ENCODE measurements at places on chromosomes 3 and 15.

DNA sequence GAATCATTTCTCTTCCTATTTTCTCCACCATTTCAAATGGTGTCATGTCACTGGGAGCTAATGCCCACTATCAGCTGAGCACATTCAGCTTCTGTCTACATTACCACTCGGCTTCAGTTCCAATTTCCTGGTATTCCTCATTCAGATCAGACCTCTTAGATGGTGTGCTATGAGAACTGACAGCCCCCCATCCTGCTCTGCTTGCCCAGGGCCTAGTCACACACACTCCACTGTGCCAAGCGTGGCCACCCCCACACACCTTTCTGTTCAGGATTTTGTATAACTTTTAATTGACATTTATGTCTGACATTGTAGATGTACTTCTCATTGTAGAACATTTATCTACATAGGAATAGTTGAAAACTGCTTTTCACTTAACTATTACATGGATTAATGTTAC, 146.8 kb downstream of the CDIN1 start:
- no peak for DNase-seq

GRCh38 chr15:69081310-69082004, 67.0 kb downstream of the NOX5 start:
- no peak for DNase-seq

GRCh38 chr3:127794402-127794801, 27.9 kb downstream of the MGLL start:
- no peak for DNase-seq

DNA sequence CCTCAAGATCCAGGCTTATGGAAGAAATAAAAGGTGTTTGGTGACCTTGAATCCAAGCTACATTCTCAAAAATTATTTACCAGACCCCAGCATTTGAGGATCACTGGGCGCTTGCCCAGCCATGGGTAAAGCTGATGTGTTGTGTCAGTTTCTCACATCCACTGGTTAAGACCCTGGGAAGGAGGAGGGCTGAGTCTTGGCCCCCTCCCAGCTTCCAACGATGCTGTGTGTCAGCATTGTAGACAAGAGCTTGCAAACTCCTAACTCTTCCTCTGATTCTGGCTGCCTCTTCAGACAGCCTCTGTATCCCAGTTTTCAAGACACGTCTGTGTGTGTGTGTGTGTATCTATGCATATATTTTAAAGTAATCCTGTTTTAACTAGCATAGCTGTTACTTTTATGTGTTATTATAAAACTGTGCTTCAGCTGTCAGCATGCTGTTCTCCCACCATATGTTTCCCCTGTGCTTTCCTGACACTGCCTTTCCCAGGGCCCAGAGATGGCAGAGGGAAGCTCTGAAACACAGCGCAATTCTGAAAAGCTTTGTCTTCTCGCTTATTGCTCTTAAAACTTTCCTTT, 157.3 kb upstream of the LRRN1 start:
- no peak for DNase-seq

DNA sequence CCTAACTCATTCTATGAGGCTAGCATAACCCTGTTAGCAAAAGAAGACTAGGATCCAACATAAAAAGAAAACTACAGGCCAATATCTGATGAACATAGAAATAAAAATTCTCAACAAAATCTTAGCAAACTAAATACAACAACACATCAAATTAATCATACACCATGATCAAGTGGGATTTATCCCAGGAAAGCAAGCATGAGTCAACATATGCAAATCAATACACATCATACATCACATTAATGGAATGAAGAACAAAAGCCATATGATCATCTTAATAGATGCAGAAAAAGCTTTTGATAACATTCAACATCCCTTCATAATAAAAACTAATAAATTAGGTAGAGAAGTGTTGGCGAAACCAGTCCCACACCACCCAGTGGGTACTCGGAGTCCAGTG, 136.1 kb upstream of the MME start:
- no peak for DNase-seq

DNA sequence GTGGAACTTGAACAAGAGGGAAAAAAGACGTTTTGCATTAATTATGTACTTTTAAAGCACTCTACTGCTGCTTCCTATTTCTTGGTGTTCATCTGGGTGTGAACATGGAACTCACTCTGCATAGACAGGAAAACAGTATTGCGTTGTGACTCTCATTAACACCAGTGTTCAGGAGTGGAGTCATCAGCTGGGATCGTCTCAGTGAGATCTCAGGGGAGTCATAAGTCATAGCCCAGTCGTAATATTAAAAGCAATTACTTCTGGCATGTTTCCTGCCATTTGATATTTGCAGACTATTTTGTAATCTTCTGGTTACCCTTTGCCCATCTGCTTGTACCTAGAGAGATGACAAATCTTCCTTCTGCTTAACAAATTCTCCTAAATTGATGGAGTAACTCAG, 462.0 kb upstream of the ATP11B start:
- DNase-seq: no peak

- DNase-seq: no peak
These were observed 46.5 kb upstream of the CGNL1 start for GRCh38 chr15:57329582-57330367.

DNA sequence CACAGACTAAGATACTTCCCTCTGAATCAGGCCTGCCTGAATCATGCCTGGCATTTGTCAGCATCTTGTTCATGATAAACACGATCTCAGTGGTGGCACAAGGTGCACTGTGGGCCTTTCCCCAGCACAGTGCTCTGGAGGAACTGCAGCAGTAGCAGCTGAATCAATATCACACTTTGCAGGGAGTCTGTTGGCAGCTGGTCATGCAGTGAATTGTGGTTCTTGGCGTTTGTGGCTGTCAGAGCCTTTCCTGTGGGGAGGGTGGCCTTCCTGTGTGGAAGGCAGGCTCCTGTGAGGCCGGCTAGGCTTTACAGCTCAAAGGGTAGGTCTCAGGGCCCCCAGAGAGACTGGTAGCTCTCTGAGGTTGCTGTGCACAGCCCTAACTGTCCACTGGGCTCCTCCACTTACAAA, 54.4 kb upstream of the TLE3 start:
- no peak for DNase-seq

- DNase-seq: no peak
These were observed 132.9 kb upstream of the TMCO5A start for GRCh38 chr15:37801529-37801928.

- no peak for DNase-seq
These were observed 10.9 kb downstream of the MESP1 start for GRCh38 chr15:89740137-89740536.

GRCh38 chr3:185789134-185789533, 35.7 kb downstream of the IGF2BP2 start:
- DNase-seq: no peak

DNA sequence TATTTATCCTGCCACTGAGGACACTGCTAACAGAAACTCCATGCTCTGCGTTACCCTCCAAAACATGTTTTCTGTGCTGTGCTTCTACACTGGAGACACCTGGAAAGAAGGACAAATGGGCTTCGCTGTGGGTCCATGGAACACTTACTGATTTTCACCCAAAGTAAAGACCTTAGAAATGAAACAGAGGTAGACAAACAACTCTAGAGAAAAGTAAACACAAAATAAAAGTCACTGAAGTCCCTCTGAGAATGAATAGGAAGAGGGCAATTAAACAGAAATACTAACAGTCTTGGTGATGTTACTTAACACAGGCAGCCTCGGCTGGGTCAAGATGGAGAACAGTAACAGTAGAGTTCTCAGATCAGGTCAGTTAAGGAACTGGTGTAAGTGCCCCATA, 6.7 kb upstream of the STIMATE start:
- DNase-seq: no peak

DNA sequence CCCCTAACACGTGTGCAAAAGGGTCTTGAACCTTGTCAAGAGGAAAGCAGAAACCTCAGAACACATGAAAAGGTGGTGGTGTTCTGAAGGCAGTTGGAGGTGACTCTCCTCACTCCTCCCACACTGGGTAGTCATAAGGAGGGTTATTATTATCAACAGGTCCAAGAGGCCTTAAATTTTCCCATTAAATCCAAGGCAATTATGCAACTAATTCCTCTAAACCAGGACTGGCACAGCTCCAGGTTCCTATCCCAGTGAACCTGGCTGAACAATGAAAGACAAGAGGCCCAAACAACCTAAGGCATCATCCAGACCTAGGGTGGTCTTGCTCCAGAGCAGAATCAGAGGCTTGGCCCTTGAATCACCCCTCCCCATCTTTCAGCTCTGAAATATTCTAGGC, 15.0 kb downstream of the MYLK start:
- no peak for DNase-seq

DNA sequence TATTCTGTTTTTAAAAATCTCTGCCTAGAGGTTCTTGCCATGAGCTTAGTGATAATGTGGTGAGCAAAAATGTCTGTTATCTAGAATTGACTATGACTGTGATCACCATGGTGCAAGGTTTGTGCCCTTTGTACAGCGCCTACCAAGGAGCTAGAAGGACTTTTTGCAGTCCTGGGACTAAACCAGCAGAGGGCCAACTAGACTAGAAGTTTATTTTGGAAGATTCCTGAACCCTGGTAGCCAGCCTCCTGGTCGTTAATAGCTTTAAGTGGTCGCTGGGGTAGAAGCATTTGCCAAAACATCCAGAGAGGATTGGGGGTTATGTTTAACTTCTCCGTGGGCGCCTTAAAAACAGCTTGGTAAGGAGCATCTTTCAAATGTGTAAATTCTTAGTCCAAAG, 7.8 kb downstream of the SCG5 start:
- no peak for DNase-seq

- no peak for DNase-seq
These were observed 24.5 kb downstream of the DRD3 start for GRCh38 chr3:114154321-114154821.

DNA sequence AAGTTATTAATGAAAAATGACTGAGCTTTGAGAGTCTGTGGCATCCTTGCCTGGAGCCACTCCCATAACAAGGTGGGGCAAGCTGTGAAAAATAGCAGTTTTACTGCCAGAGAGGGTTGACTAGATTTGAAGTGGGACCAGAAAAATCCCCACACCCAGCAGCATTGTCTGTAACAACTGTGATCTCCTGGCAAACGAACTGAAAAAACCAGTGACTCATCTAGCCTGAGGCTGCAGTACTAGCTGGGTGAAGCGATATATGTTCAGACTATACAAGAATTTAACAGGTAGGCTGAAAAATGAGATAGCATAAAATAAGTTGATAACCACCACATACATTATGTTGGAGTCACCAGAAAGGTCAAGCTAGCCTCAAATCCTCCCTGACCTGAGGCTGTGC, 64.0 kb downstream of the DPH6 start:
- no peak for DNase-seq

DNA sequence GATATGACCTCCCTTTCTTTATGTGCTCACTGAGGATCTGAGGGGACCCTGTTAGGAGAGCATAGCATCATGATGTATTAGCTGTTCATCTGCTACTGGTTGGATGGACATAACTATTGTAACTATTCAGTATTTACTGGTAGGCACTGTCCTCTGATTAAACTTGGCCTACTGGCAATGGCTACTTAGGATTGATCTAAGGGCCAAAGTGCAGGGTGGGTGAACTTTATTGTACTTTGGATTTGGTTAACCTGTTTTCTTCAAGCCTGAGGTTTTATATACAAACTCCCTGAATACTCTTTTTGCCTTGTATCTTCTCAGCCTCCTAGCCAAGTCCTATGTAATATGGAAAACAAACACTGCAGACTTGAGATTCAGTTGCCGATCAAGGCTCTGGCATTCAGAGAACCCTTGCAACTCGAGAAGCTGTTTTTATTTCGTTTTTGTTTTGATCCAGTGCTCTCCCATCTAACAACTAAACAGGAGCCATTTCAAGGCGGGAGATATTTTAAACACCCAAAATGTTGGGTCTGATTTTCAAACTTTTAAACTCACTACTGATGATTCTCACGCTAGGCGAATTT, 14.9 kb downstream of the GREM1 start:
- DNase-seq: no peak

DNA sequence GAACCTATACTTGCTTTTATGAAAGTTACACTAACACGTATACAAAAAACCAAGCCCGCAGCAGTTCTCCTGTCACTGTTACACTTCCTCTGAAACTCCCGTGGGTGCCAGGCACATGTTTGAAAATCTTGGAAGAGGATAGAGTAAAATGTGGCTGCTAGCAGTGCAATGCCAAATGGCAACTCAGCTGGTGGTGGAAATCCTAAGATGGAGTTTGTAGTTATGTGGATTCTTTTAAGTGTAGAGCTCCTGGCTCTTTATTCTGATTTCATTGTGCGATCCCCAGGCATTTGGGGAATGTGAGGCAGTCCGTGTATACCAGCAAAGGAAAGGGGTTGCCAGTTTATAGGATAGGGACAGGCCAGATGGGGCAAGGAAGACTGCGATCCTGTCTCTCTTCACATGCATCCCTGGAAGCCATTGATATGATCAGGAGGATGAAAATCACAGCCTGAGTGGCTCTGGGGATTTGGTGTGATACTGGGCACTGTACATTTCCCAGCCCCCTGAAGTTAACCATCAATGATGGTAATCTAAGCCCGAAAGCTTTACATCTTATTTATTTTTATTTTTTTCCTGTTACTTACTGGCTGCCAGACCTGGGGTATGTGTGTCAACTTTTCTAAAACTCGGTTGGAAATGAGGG, 1.1 kb downstream of the STAC start:
- DNase-seq: no peak

DNA sequence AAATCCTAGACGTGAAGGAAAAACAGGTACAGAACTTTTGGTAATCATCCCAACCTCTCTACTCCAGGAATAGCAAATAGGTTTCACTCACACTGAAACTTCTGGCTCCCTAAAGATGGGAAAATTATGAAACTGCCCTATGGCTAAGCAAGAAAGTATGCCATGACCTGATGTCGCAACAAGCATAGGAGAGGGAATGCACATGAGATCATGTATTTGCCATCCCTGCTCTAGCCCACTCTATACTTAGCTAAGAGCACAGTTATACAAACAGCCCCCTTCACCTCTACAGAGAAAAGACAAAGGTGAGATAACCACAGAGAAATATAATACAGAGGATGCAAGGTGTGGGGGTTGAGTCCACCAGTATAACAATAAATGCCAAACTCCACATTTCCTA, 102.7 kb downstream of the TBC1D5 start:
- no peak for DNase-seq

GRCh38 chr3:123678108-123678511, 93.3 kb upstream of the HACD2 start:
- no peak for DNase-seq

- DNase-seq: no peak
These were observed 39.8 kb downstream of the CCDC12 start for GRCh38 chr3:46936733-46937250.

- no peak for DNase-seq
These were observed 93.0 kb downstream of the NFKBIZ start for GRCh38 chr3:101942356-101942755.

- no peak for DNase-seq
These were observed 1.4 kb downstream of the PAQR5 start for GRCh38 chr15:69299943-69300588.

DNA sequence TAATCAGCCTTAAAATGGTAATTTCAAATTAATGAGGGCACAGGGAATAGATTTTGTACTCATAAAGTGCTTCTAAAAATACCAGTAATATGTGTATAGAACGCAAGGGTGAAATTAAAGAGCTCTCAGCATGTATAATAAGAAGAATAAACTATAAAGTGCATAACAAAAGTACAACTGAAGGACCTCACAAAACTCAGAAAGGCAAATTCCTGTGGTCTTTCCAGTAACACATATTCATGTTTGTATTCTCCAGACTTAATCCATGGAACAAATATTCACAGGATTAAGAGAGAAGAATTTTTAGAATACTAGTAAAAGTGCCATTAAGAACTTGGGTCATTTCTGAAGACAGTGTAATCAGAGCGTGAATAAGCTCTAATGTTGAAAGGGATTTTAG, 646.3 kb downstream of the CADM2 start:
- no peak for DNase-seq

- DNase-seq: no peak
These were observed 75.4 kb downstream of the CDC25A start for GRCh38 chr3:48112813-48113212.

Data from activated T-helper 9 cell treated with anti-CD3 and anti-CD28 coated beads, Interleukin-2, amount 50 U/mL, for 16 hours (primary cell).